ENCODE measurements at places on chromosomes 5 and 9. TPM values are rescaled to one million over a fixed set of nuclear protein-coding genes. Genes with fewer than 3 reads are reported as not detected.

DNA sequence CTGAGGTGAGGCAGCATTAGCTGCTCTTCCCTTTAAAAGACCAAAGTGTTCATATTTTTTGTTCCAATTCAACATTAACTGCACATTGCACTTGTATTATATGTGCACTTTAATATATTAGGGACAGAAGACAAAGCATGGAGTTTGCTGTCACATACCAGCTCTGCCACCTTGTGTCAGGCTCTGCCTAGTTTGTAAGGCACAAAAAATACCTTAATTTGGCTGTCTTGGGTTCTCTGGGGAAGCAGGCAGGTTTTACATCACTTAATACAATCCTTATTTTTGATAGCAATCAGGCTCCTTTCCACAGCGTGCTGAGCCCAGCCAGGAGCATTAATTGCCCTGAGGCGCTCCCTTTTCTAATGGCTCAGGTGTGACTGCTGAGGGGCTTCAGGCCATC lies 131.8 kb downstream of the SCAMP1 start:
- no peak for DNase-seq

DNA sequence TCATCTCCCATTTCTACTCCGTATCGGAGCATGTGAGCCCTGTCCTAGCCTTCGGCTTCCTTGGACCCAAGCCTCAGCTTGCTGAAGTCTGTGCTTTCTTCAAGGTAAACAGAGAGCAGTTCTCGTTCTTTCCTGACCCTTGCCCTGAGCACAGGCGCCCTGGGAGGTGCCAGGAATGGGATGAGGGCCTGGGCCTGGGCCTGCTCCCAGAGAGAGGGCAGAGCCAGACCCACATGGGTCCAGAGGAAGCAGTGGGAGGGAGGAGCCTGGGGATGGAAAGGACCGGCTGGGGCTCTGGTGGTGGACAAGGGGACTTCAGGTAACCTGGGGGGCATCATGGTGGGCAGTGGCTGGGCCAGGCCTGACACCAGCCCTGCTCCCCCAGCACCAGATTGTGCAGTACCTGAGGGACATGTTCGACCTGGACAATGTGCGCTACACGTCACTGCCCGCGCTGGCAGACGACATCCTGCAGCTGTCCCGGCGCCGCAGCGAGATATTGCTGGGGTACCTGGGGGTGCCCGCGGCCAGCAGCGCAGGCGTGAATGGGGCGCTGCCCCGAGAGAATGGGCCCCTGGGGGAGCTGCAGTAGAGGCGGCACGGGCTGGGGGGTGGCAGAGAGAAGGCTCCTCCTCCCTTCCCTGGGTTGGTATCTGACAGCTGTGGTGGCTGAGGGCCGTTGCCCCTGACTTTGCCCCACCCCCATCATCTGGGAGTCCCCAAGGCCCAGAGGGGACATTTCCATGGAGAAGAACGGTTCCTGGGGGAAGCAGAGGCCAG lies 10.9 kb upstream of the DOLPP1 start:
- DNase-seq, result no peak

DNA sequence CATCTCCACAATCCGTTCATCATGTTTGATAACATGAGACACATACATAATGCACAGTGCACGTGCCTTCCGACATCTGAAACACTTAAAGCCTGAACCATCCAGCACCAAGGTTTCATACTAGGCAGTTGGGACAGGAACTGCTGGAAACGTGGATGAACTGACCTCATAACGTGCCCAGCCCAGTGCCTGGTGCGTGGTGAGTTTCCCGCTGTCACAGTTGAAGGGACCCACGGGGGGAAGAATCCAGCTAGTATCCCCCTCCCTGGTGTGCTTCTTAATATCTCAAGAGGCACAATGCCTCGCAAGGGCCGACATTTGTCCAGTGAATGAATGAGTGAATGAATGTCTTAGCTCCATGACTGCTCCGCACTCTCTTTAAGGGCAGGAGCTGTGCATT lies 23.2 kb downstream of the BARX1 start:
- DNase-seq, result no peak

The ADAMTS13 gene
- 1.4 TPM for total RNA-seq

- DNase-seq, result no peak
Observed at GRCh38 chr5:36450229-36451014, 148.7 kb upstream of the RANBP3L start.

- DNase-seq, result peak; percentile 97
Observed at GRCh38 chr5:150449517-150450339, at the start of gene RPS14. Gene RPS14 (minus strand): TSS chr5:150449739. CDS start chr5:150447733, 2,006 bp downstream.
